ENCODE measurements at places on chromosomes 1 and 21.

GRCh38 chr1:110800079-110800478, 72.9 kb upstream of the CD53 start:
- DNase-seq, result no peak

GRCh38 chr1:177925006-177925405, 44.9 kb downstream of the SEC16B start:
- DNase-seq, result no peak

- no peak for DNase-seq
Observed at GRCh38 chr1:154593390-154593789, 14.6 kb downstream of the ADAR start.

DNA sequence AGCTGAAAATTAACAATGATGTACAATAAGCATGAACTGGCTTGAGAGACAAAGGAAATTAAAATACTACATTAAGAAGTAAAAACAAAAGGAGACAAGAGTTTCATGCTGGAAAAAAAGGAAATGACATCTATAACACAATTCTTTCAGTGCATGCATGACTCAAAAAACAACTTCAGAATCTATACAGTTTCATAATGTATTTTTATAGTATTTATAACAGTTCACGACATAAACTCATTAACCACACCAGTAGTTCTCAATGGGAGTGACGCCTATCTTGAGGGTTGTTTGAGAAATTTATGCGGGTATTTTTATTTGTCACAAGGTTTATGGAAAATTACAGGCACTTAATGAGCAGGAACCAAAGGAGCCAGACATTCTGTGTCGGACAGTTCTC, 168.5 kb downstream of the SMYD3 start:
- DNase-seq, result no peak

- DNase-seq, result no peak
Observed at GRCh38 chr1:160646711-160647328, at the start of gene SLAMF1. Gene SLAMF1, minus strand, starts transcription at chr1:160647044. Its CDS starts 99 bp downstream, at chr1:160646945.

- DNase-seq, result no peak
Observed at GRCh38 chr1:183810121-183810520, 5.2 kb downstream of the RGL1 start.

- DNase-seq, result no peak
Observed at GRCh38 chr1:56817716-56818463, 1.3 kb downstream of the FYB2 start.

DNA sequence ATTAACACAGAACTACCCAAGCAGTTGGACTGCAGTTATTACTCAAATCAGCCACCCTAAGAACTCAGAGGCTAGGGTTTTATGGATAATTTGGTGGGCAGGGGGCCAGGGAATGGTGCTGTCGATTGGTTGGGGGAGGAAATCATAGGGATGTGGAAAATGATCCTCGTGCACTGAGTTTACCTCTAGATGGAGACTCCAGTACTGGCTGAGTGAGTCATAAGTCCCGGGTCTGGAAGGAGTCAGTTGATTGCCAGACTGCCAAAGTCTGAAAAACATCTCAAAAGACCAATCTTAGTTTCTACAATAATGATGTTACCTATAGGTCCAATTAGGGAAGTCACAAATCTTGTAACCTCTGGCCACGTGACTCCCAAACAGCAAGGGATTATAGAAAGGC, 257.5 kb upstream of the PRMT6 start:
- DNase-seq, result no peak

- DNase-seq, result no peak
Observed at GRCh38 chr1:93620172-93620840, 61.3 kb downstream of the BCAR3 start.

- no peak for DNase-seq
Observed at GRCh38 chr1:110771245-110772022, 96.7 kb upstream of the KCNA3 start.

DNA sequence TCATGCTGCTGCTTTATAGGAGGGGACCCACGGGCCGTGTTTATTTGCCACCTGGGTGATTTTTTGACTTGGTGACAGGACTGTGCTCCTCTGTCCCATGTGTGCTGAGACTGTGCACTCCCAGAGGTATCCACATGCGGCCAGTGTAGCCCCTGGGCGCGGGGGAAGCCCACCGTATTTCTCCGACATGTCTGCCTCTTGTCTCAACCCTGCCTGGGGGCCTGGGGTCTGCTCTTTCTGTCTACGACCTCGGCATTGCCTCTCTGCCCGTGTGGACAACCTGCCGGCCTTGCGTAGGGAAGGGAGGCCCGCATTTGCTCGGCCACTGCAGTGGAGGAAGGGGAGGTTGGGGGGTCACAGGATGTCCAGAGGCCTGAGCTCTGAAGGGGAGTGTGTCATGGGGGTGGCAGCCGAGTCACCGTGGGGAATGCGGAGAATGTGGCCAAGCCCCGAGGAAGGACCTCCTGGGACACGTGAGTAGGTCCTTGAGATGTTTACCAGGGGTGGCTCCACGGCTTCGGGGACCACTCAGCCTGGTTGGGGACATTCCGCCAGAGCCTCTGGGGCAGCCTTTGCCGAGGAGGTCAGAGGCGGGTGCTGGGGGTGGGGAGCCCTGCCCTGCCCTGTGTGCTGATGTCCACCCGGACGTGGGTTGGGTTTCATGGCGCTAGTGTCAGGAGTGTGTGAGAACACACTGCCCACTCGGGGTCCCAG, 11.0 kb downstream of the PRKCZ start:
- no peak for DNase-seq

DNA sequence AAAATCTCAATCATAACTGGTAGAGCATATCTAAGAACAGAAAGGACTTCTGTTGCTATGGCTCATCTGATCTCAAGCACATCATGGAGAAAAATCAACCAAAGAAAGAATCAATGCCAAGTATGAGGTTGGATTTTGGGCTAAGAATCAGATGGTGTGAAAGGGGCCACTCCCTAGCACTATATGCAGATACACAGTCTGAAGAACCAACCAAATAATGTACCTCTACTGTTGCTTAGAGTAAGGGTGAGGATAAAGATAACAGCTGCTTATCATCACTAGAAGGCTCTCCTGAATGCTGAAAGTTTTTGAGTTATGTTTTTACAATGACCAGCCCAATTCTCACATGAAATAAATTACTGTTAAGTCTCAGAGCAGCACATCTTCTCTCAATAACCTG, 35.6 kb downstream of the ST7L start:
- no peak for DNase-seq

DNA sequence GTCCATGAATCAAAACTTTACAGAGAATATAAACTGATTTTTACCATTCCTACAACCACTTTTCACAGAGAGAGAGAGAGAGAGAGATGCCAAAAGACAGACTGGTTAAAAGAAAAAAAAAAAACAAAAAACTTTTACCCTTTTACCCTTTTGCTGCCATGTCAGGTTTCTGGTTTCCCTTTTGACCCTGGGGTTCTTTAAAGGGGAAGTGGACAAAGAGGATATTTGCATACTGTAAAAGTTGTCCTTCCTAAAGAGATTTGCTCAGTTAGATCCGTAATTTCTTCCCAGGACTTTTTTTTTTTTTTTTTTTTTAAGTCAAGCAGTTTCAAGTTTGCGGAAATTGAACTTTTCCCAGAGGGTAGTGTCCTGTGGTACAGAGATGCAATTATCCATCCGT, 287.8 kb upstream of the RGS18 start:
- no peak for DNase-seq

DNA sequence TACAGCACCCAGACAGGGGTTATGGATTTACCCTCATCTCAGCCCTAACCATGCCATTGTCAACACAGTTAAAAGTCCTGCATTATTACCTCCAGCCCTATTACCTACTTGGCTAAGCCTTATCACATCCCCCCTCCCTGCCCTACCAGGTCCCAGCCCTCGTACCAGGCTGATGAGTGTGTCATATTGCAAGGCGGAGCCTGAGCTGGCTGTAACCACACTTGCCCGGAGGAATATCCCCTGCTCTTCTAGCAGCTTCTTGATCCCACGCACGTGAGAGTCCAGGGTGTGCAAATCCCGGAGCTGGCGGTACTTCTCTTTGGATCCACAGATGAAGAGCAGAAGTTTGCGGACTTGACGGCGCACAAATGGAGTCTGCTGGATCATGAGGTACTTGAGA, 87.4 kb downstream of the UBR4 start:
- DNase-seq, result peak; percentile 76

DNA sequence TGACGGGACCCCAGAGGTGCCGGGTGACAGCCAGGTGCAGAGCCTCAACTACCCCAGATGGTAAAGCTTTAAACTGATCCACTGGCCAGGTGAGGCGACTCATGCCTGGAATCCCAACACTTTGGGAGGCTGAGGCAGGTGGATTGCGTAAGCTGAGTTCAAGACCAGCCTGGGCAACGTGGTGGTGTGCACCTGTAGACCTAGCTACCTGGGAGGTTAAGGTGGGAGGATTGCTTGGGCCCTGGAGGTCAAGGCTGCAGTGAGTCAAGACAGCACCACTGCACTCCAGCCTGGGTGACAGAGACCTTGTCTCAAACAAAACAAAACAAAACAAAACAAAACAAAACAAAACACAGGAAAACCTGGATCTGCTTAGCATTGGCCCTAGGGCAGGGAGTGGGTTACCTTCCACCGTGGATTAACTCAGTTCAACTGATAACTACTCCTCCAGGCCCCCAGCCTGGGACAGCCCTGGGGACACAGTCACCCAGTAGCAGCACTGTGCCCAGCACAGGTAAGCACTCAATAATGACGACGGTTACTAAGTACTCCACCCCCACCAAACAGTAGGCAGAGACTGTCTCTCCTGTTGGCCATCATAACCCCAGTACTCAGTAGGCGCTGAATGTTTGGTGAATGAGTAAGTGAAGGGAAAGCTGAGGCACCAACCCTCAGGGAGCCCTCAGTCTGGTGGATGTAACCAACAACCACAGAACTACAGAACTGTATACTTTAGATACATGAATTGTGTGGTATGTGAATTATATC, 21.6 kb downstream of the SLC66A1 start:
- no peak for DNase-seq

DNA sequence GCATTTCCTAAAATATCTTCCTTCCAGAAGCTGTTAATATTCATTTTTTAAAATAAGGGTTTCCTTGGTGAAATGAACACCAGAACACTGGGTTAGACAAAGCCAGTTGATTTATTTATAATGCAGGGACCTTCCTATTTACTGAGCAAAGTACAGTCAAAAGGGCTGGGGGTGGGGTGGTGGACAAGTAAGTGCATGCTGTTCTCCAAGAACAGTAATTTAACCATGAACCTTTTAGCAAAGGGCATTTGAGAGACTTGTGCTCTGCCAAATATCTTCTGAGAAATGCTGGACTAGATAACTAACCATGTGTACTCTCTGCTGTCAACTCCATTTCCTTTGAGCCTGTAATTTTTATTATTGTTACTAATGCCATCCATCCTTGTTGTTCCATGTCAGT, 100.2 kb downstream of the OMA1 start:
- DNase-seq, result no peak

GRCh38 chr21:16624479-16625118, 888.2 kb upstream of the CXADR start:
- no peak for DNase-seq

DNA sequence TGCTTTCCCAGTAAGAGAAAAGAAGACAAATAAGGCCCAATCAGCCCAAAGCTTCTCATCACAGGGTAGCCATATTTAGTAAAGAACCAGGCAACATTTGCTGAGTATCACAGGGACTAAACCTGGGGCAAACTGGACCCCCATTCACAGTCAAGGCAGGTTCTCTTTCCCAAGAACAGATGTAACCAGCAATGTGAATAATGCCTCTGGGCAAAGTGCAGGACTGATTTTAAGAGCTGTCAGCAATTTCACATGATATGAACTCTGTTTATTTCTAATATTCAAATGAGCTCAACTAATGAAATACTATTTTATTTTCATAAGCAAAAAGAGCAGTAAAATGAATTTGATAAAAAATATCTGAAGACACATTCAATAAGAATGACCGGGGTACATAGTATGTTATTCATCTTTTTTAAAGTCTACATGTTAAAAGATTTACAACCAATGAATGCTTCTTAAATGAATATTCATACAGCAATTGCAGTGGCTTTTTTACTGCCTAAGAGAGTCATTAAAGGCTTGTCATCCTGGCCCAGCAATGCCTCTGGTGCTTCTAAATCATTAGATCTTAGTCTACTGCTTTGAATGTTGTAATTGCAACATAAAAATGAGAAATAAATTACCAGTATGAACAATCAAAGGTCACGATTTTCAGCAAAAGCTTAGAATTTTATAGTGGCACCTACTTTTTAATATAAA, 308.8 kb downstream of the SMYD3 start:
- DNase-seq, result no peak

DNA sequence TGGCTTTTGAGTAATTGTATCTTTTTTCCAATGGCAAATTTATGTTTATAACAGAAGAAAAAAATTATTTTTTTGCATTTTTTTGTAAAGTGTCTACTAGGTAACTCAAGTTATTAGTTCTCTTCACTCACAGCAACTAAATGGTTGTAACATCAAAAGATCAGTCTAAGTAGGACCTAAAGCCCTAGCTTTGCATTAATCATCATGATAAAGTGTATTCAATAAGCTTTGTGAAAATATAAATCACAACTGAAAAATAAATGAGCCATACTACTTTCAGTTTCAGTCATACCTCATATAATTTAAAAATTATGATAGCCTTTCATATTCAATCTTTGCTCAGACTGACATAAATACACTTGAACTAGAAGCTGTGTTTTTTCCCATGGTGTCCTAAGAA, 6.9 kb downstream of the TAF5L start:
- DNase-seq, result no peak

DNA sequence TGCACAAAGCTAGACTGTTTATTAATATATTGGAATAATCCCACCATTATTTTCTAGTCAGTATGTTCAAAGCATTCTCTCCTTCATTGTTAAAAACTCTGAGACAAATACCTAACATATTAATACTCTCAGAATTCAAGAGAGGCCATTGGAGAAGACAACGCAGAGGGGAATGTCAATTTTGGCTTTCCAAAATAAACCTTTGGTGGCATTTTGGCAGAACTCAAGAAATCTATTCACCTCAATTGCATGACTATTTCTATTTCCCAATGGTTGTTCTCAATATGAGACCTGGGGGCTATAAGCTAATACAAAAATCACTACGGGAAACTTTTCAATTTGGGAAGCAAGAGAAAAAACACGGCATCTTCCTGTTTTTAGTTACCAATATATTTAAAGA, 58.5 kb downstream of the RUSC1 start:
- DNase-seq, result no peak

DNA sequence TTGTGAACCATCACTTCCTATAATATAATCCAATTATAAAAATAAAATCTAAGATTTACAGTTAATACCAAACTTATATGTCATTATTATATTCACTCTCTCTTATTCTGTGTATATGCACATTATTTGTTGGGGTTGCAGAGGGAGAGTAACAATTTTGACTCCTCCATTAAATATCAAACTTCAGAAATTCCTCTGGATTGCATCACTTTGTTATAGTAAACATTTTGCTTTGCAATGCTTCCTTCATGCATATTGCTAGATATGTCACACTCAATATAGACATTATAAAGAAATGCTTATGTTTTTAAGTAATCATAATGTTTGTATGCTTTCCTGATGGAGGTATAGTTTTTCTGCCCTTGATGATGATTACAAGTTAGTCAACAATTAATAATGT, 999.0 kb upstream of the ADGRL2 start:
- no peak for DNase-seq
